ENCODE measurements at places on chromosomes 2 and 18. TPM values are rescaled to one million over a fixed set of nuclear protein-coding genes. Genes with fewer than 3 reads are reported as not detected.

- H3K4me3 ChIP-seq: no peak overlapping the region
- H3K36me3 ChIP-seq: no peaks in the 10 kb centered on the region
- DNase-seq: no peak
- no peaks in the 10 kb centered on the region for H3K27me3 ChIP-seq
- peaks cover 20% of the 10 kb centered on the region for H3K4me1 ChIP-seq
- no peak overlapping the region for H3K27ac ChIP-seq
Observed at GRCh38 chr2:108315444-108315934, 26.8 kb downstream of the SULT1C2 start.

GRCh38 chr2:59425247-59425646 is 1128.2 kb downstream of the BCL11A start:
- no peaks in the 10 kb centered on the region for H3K27me3 ChIP-seq
- DNase-seq: no peak
- peaks cover 6% of the 10 kb centered on the region for H3K36me3 ChIP-seq
- peaks cover 19% of the 10 kb centered on the region for H3K4me1 ChIP-seq
- H3K27ac ChIP-seq: no peak overlapping the region

GRCh38 chr18:69349912-69350597 is 50.6 kb upstream of the DOK6 start:
- no peaks in the 10 kb centered on the region for H3K36me3 ChIP-seq
- no peak overlapping the region for H3K4me3 ChIP-seq
- no peak for DNase-seq
- H3K4me1 ChIP-seq: peaks cover 4% of the 10 kb centered on the region
- H3K27ac ChIP-seq: no peak overlapping the region
- no peaks in the 10 kb centered on the region for H3K27me3 ChIP-seq

The CROCC2 gene
- total RNA-seq: not detected

DNA sequence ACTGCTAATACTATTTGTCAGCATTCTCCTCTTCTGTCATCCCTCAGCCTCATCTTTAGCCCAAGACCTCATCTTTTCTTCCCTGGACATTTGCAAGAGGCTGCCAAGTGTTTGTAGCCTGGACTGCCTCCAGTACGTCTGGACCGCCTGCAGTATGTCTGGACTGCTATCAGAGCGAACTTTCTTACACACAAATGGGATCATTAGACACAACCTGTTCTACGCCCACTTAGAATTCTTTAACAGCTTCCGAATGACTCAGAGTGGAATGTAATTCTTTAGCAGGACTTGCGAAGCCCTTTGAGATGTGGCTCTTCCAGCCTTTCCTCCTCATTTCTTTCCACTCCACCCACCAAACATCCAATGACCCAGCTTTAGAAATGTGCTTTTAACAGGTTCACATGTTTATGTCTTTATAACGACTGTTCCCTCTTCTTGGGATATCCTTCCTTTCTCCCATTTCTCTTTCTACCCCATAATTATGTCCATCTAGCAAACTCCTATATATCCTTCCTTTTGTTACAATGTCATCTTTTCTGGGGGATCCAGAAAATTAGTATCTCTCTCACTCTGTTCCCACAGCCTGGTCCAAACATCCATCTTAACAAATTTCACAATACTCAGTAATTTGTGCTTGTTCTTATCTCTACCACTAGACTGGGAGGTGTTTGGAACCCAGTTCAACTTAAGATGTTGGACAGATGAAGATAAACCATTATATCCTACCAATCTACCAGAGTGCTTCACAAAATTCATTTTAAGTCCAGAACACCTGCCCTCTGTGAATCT is 171.3 kb upstream of the PGAP1 start:
- no peak for DNase-seq
- H3K27ac ChIP-seq: no peak overlapping the region
- no peaks in the 10 kb centered on the region for H3K36me3 ChIP-seq

- no peaks in the 10 kb centered on the region for H3K27me3 ChIP-seq
- no peak overlapping the region for H3K4me3 ChIP-seq
- no peak for DNase-seq
- no peaks in the 10 kb centered on the region for H3K4me1 ChIP-seq
Observed at GRCh38 chr2:55084641-55085040, 34.4 kb upstream of the RTN4 start.

GRCh38 chr18:57846258-57846657 is 43.1 kb upstream of the ATP8B1 start:
- H3K36me3 ChIP-seq: no peaks in the 10 kb centered on the region
- peaks cover 38% of the 10 kb centered on the region for H3K27me3 ChIP-seq
- H3K4me1 ChIP-seq: no peaks in the 10 kb centered on the region
- no peak for DNase-seq

GRCh38 chr2:5592916-5593315 is 99.3 kb upstream of the SOX11 start:
- H3K4me3 ChIP-seq: no peak overlapping the region
- no peaks in the 10 kb centered on the region for H3K27me3 ChIP-seq
- DNase-seq: no peak
- no peaks in the 10 kb centered on the region for H3K4me1 ChIP-seq
- no peaks in the 10 kb centered on the region for H3K36me3 ChIP-seq

GRCh38 chr2:11962707-11963328 is 216.4 kb downstream of the LPIN1 start:
- DNase-seq: no peak
- H3K4me3 ChIP-seq: no peak overlapping the region
- H3K36me3 ChIP-seq: no peaks in the 10 kb centered on the region
- H3K4me1 ChIP-seq: no peaks in the 10 kb centered on the region
- H3K27me3 ChIP-seq: no peaks in the 10 kb centered on the region

DNA sequence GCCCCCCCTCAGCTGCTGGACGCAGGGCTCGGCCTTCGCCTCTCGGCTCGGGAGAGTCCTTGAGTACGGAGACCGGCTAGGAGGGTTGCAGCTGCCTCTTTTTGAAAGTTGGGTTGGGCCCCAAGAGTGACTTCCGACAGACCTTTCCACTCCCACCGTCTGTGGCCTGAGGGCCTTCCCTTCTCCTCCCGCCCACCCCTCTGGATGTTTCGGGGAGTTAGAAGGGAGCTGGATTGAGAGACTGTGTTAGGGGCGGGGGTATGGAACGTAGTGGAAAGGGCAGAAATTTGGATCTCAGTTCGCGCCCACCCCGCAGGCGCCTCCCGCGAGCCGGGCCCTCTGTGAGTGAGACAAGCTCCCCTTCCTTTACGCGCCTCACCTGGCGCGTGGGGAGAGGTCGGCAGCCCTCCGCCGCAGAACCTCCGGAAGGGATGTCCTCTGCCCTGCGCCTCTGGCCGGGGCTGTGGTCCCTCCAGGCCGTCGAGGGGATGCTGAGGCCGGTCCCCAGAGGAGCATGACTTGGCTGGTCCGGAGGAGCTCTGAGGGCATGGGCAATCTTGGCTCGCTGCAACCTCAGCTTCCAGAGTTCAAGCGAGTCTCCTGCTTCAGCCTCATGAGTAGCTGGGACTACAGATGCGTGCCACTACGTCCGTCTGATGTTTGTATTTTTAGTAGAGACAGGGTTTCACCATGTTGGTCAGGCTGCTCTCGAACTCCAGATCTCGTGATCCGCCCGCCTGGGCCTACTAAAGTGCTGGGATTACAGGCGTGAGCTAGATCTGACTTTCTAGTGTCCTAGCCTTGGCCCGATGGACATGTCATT is 15.9 kb downstream of the C2orf74 start:
- peaks cover 12% of the 10 kb centered on the region for H3K36me3 ChIP-seq
- peaks cover 2% of the 10 kb centered on the region for H3K27me3 ChIP-seq
- peaks cover 48% of the 10 kb centered on the region for H3K4me1 ChIP-seq
- H3K27ac ChIP-seq: no peak overlapping the region
- peak overlapping the region; percentile 85 for H3K4me3 ChIP-seq
- DNase-seq: no peak

GRCh38 chr2:65420712-65421431 is 11.5 kb downstream of the SPRED2 start:
- no peaks in the 10 kb centered on the region for H3K36me3 ChIP-seq
- H3K4me3 ChIP-seq: no peak overlapping the region
- H3K27ac ChIP-seq: peak overlapping the region; percentile 31
- H3K27me3 ChIP-seq: no peaks in the 10 kb centered on the region

- H3K4me1 ChIP-seq: no peaks in the 10 kb centered on the region
- no peaks in the 10 kb centered on the region for H3K36me3 ChIP-seq
- no peaks in the 10 kb centered on the region for H3K27me3 ChIP-seq
- no peak overlapping the region for H3K27ac ChIP-seq
- no peak for DNase-seq
Observed at GRCh38 chr2:20771299-20771698, 51.6 kb downstream of the LDAH start.

The IL1RN gene
- not detected for total RNA-seq

The FBXO15 gene
- total RNA-seq: 2.7 TPM

DNA sequence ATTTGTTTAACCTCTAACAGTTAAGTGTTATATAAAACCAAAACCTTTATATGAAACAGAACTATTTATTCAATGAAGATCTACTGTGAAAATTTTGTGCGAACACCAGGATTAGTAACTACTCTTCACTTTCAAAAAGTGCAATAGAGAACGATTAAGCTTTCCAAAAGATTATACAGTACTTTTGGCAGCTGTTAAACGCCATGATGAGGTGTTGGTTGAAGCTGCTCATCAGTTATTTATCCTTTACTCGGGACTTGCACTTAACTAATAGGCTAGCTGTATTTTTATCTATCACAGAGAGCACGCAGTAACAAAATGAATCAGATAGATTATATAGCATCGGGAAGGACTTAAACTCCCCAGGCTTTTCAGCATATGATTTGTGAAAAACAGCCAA is 113.6 kb downstream of the GCA start:
- H3K36me3 ChIP-seq: no peaks in the 10 kb centered on the region
- H3K4me1 ChIP-seq: no peaks in the 10 kb centered on the region
- H3K4me3 ChIP-seq: no peak overlapping the region
- no peak for DNase-seq

DNA sequence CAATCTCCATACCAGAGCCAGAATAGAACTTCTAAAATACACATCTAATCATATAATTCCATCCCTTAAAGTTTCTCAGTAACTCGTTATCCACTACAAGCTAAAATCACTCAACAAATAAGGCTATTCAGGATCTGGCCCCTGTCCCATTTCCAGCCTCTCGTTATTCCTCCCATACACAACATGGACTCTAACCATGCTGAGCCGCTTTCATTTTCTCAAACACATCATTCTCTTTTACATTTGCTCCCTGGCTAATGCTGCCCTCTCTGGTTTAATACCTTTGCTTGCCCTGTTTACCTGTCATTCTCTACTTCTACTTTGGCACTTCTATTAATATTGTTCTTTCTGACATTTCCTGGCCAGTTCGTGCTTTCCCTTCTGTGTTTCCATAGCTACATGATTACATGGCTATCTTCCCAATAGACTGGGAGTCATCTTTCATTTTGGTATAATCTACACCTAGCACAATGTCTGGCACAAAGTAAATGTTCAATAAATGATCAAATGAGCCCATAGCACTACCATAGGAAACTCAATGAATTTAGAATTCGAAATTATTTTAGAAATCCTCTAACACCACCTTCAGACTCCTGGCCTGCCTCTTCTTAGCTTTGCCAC is 163.6 kb upstream of the VRK2 start:
- no peaks in the 10 kb centered on the region for H3K36me3 ChIP-seq
- no peaks in the 10 kb centered on the region for H3K27me3 ChIP-seq
- no peak overlapping the region for H3K27ac ChIP-seq

Measured in neural crest cell (in vitro differentiated cells).